Head of caudate nucleus (tissue), 42 donors: ENCODE measurements at places on chromosomes 2 and 18.
A peak's percentile ranks its signal among the peaks of the same experiment; 100 is the strongest.

GRCh38 chr2:227404585-227405271 lies 17.0 kb upstream of the SCYGR1 start:
- DNase-seq = no peak

DNA sequence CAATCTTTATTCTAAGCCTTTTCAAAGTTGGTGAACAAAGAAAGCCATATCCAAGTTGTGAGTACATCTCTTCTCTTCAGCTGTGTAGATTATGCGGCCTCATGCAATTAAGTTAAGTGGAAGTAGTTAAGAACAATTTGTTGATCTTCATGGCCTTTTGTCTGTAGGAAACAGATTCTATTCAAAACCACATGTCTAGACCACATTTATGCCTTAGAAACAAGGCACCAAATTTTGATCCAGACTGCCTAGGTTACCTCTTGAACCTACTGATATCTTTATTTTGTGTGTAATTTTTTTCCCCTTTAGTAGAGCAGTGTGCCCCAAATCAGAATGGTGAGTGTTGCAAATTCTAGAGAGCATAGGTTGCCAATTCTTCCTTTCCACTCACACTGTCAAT lies 101.6 kb upstream of the CERS6 start:
- DNase-seq = no peak

GRCh38 chr18:33495278-33495677 lies 54.8 kb upstream of the CCDC178 start:
- DNase-seq = no peak

GRCh38 chr2:231223001-231223375 lies 24.6 kb downstream of the ARMC9 start:
- DNase-seq = no peak

DNA sequence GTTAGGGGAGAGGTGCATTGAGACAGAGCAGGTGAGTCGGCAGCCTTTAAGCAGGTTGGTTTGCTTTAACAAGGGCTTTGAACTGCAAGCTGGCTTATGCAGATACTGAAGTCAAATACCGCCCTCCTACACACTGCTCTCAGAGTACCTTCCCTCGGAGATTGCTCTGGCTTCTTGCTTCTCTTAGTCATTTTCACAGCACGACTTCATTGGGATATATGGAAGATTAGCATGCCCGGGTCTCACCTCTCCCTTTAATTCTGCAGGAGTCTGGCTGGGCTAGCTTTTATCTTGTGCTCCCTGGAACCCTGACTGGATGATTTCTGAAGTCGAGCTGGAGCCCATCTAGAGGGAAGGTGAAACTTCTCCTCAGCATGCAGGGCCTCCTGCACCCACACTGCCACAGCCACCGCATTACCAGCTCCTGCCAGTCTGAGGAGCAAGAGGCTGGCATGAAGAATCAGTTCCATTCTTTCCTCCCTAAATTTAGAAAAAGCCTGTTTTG lies 395.5 kb upstream of the HNRNPA3 start:
- DNase-seq = peak; percentile 59

DNA sequence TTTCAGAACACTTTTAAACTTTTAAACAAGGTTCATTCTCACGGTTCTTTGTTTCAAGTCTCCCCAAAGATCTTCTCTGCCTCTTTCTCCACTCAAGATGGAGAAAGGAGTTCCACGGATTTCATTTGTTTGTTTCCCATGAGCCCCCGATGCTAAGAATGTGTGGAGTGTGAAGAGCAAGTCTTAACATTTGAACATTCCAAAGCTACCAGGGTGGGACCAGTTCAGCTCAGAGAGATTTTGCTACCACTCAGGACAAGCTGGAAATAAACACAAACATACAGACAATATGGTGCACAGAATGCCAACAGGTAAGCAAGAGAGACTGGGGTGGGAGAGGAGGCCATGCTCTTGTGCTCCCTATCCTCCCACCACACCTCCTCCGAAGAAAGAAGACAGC lies 56.7 kb downstream of the SPRED2 start:
- no peak for DNase-seq

GRCh38 chr2:131584940-131585339 lies 57.3 kb downstream of the CCDC74A start:
- DNase-seq = no peak

DNA sequence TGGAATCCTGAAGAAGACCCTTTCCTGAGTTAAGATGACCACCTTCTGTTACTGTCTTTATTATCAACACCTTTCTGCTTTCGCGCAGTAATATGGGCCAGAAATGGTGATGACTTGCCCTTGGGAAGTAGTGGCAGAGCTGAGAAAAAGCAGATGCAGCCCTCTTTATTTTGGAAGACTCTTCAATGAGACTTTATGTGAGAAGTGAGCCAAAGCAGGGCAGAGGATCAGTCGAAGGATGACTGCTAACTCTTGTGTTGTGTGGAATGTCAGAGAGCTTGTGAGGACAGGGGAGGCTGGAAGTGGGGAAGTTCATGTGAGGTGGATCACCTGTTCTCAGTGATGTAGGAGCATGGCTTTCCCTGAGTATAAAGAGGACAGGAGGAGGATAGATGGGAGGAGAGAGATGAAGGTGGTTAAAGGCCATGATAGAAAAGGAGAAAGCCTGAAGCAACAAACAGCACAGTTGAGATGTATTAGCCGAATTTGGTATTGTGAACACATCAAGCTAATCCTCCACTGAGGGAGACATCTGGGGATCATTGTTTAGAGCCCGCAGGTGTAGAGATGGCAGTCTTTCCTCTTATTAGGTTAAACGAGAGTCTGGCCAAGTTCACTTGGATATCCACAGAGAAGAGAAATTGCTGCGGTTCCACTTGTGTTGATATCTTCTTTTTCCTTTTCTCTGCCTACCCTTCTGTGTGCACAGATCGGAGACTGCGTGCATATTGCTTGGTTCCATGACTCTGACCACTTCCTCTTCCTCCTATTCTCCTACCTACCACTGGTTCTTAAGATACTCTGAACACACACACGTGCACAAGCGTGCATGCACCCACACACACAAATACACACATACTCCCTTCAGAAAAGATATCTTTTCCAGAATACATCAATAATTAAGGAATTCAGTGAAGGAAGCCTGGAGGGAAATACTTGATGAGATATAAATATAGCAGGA lies 67.4 kb downstream of the SLC9A2 start:
- DNase-seq = no peak

GRCh38 chr2:121776885-121777698 lies 21.6 kb downstream of the TSN start:
- DNase-seq = no peak

GRCh38 chr2:232878855-232879617 lies 9.0 kb downstream of the SNORC start:
- DNase-seq = no peak

- no peak for DNase-seq
Measured at GRCh38 chr2:17401096-17401495, 117.1 kb downstream of the RAD51AP2 start.

GRCh38 chr18:48985161-48985560 lies 34.4 kb upstream of the SMAD7 start:
- no peak for DNase-seq

GRCh38 chr2:68857202-68857845 lies 13.9 kb downstream of the BMP10 start:
- DNase-seq = no peak

GRCh38 chr2:1758171-1758570 lies 13.9 kb upstream of the PXDN start:
- DNase-seq = no peak

GRCh38 chr2:115165529-115166109 lies 723.2 kb downstream of the DPP10 start:
- DNase-seq = peak; percentile 36

DNA sequence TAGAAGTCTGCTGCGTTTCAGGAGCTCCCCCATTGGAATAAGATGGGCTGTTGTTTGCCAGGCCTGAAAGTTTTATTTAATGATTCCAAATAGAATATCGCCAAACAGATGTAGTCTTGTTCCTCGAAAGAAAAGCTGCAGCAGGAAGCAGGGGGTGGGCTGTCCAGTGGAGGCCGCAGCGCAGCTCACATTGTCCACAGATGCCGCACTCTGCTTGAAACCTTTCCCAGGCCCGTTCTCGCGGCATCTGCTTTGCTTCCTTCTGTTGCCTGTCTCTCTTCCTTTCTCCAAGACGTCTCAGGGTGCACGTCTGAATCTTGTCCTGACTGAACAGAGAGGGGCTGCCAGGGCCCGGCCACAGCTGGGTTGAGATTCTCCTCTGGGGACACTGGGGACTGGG lies 12.4 kb upstream of the IGFBP2 start:
- no peak for DNase-seq

DNA sequence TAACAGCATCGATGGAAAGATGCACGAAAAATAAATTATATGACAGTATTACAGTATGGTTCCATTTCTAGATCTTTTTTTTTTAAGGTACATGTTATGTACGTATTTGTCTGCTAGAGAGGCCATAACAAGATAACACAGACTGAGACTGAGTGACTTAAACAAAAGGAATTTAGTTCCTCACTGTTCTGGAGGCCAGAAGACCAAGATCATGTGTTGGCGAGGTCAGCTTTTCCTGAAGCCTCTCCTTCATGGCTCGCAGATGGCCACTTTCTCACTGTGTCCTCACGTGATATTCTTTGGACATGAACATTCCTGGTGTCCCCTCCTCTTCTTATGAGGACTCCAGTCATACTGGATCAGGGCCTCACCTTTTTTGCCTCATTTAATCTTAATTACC lies 177.4 kb downstream of the CAPN13 start:
- DNase-seq = no peak

- no peak for DNase-seq
Measured at GRCh38 chr2:3025261-3025660, 352.4 kb downstream of the EIPR1 start.

GRCh38 chr2:241925821-241926441 lies 56.4 kb downstream of the RTP5 start:
- DNase-seq = peak; percentile 46

DNA sequence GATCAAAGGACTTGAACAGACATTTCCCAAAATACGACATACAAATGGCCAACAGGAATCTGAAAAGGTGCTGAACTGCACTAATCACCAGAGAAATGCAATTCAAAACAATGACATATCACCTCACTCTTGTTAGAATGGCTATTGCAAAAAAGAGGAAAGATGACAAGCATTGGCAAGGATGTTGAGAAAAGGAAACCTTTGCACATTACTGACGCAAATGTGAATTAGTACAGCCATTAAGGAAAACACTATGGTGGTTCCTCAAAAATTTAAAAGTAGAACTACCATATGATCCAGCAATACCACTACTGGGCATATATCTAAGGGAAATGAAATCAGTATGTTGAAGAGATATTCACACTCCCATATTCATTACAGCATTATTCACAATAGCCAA lies 57.7 kb upstream of the ASPRV1 start:
- DNase-seq = no peak

DNA sequence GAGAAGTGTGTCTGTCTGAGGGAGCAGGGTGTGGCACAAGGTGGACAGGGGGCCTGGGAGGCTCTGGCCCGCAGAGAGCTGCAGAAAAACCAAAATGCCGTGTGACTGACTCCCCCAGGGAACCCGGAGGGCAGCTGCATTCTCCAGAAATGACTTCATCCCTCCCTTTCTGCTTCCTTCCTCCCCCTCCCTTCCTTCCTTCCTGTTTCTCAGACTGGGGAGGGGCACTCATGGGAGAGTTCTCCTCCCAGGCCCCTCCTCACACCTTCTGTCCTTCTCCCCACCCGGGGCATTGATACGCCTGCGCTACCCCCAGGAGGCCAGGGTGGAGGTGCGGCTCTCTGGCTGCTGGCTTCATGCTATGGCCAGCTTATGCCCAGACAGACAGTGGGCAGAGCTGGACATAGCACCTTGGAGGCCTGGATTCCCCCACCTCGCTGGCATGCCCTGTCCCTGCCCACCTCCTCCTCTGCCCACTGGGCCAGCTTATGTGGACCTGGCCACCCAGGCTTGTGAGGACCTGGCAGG lies 8.2 kb upstream of the GPR17 start:
- no peak for DNase-seq

GRCh38 chr2:1930376-1930775 lies 186.1 kb upstream of the PXDN start:
- no peak for DNase-seq

DNA sequence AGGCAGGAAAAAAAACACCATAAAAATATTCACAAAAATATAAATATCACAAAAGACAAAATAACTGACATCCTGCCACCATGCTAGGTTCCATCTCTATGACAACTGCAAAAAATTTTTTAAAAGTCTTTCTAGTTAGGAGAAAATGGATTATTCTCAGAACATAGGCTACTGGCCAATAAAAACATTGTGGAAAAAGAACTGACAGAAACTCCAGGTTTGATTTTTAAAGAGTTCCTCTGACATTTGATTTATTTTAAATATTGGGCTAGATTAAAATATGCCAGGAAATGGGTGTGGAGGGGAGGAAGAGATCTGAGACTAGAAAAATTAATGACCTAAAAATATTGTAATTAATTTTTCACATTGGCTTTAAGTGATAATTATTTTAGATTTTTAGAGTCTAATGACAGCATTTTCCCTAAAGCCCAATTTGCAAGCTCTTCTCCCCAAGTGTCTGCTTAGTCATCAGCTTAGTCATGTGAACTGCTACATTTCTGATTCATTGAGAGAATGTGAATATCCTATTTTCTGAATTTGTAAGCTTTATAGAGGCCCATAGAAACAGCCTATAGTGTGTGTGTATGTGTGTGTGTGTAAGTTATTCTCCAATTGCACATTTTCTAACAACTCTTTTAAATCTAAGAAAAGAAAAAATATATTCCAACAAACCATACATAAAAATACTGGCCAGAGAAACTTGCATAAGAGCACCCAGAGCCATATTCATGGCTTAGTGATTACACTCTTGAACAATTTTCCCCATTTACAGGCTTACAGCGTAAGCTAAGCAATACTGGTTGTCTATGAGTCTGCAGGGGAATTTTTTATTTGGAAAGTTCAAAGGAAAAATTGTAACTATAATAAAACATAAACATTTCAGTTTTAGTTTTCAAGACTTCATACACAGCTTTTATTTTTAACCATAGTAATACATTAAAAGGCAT lies 48.4 kb downstream of the TMEFF2 start:
- DNase-seq = no peak

- DNase-seq = no peak
Measured at GRCh38 chr2:54546923-54547720, 91.0 kb downstream of the SPTBN1 start.

- peak; percentile 82 for DNase-seq
Measured at GRCh38 chr2:46490521-46491141, 11.3 kb downstream of the TMEM247 start.
